Stimulated activated CD8-positive, alpha-beta memory T cell treated with anti-CD3 and anti-CD28 coated beads, Interleukin-4, amount 100 ng/mL, for 4 hours (primary cell): ENCODE measurements at places on chromosomes 7 and 10.

DNA sequence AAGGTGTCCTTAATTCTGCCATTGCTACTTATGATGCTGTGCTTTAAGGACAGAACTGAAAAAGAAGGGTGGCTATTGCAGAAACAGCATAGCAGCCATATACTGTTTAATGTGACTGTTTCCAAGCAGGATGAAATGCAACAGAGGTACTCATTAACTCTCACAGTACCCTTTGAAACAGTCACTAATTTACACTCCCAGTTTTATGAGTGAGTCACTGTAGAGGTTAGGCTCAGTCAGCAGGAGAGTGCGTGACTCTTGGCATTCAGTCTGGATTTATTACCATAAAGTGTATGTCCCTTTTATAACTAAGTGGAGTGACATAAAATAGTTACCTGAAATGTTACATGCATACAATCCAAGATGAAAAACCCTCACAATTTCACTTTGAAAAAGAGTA lies 27.7 kb downstream of the ALDH18A1 start:
- no peak for DNase-seq

DNA sequence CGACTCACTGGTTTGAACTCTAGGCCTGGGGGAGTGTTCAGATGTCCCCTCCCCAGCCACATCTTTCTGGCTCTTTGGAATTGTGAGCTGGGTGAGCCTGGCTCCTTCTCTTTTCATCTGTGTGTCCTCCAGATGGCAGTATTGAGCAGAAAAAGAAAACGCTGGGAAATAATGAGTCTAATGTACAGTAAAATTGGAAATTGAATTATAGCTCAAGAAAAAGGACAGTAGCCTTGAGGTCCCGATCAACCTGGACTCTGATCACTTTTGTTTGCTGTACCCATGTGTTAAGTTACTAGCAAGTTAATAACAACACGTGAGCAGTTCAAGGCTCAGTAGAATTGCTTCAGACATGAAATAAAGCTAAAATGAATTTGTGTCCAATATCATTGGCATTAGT lies 77.9 kb downstream of the SNX10 start:
- no peak for DNase-seq

GRCh38 chr7:30980194-30980593 lies 16.4 kb downstream of the GHRHR start:
- DNase-seq: no peak

DNA sequence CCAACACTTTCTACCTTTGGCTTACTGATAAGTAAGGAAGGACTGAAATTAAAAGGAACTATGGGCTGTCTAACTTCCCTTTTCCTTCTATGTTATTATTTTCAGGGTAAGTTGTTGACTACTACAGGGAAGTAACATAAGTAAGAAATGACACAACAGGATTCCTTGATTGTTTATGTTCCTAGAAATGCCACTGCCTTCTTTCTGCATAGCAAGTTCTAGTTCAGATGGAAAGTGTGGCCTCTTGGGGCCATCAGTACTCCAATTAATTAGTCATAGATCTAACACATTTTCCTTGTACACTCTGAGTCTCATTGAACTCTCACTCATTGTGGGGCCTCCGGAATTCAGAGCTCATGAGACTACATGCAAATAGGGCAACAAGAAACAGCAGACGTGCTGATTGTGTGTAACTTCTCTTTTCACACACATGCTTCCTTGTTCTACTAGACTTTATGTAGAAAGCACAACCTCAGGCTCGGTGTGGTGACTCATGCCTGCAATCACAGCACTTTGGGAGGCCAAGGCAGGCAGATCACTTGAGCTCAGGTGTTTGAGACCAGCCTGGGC lies 35.3 kb upstream of the HIBADH start:
- DNase-seq: no peak

DNA sequence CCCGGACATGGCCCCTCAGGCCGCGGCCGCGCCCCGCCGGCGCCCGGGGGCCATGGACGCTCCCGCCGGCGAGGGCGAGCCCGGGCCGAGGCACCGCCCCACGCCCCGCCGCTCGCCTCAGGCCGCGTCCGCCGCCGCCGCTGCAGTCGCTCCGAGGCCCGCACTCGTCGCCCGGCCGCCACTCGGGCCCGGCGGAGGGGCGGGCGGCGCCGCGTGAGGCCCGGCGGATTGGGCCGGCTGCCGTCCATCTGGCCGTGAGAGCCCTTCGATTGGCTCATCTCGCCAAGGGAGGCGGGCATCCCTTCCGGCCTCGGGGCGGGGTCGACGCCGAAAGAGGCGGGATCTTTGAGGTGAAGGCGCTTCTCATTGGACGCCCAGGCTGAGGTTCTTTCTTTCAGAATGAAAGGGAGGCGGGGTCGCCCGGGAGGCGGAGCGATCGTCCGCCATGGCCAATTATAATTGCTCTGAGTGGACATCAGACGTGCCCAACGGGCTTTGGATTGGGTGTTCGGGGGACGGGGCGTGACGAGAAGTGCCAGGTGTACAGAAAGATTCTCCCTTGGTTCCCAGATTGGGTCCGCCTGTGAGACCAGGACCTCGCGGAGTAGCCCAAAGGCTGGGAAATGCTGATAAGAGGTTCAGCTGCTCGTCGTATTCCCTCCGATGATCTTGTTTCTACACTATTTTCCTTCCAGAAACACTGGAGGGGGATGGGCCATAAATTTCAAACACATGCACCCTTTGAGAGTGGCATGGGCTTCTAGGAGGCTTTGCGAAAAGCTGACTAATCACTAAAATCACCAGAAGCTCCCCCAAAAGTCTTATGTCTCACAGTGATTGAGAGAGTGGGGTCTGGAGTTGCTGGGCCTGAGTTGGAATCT lies at the start of gene GNA12:
GNA12 (minus strand) TSS at position 156 of the 881 bp plus-strand sequence; CDS start at position 9, 147 bp downstream.
- DNase-seq: peak; percentile 95

DNA sequence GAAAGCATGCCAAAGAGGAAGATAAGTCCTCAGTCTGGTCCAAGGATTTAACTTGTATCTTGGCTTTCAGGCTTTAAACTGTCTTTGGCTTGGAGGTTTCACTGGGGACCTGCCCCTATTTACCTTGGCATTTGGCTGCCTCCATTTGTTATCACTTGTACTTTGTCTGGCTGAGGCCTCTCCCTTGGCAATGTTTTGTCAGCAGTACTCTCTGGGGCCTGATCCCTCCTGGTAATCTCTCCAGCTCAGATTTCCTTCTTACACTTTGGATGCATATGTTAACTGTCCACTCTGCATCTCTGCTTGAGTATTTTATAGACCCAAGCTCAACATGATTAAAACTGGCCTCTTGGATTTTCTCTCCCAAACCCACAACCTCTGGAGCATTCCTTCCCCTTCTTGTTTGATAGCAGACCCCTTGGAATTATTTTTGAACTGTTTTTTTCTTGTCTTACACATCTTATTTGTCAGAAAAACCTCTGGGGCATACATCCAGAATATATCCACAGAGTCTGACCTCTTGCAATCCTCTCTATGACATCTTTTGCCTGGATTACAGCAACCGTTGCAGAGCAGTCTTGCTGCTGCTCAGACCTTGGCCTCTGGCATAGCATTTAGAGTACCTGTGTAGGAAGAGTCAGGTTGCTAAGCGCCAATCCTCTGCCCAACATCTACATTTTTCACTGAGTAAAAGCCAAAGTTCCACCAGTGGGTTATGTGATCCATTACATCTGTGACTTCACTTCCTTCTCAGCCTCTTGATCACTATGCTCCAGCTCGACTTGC lies 35.2 kb downstream of the ZNF487 start:
- no peak for DNase-seq

DNA sequence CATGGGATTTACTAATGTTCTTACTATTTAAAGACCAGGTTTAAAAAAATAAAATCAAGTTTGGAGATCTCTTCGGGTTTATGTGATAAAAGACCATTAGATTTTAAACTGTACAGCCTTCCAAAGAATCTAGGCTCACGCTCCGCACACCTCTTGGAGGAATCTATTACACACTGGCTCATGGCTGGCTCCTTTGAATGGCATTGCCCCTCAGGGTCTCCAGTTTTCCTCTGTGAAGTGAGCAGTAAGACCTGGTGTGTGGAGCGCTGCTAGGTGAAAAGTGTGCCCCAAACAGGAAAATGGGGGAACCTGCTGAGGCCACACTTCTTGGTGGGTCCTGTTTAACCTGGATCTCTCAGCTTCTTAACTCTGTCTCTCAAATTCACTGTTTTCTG lies 142.3 kb downstream of the KAT6B start:
- DNase-seq: no peak

DNA sequence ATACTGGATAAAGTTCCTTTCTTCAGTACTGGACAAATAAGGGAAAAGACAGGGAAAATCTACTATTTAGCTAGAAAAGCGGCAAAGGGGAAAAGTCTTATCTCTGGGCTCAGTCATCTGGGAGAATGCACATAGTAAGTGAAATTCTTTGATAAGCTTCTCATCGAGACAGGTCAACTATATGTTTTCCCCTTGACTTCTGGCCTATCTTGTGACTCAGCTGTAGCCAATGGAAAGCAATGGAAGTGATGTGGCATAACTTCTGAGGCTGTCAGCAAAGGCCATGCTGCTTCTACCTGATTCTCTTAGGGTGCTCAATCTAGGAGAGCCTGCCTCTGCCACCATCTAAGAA lies 91.9 kb downstream of the PCGF5 start:
- DNase-seq: no peak

- DNase-seq: no peak
Measured at GRCh38 chr10:58514111-58514770, 1.6 kb downstream of the BICC1 start.
